ENCODE measurements at places on chromosomes 7 and 10.
A peak's percentile ranks its signal among the peaks of the same experiment; 100 is the strongest.

DNA sequence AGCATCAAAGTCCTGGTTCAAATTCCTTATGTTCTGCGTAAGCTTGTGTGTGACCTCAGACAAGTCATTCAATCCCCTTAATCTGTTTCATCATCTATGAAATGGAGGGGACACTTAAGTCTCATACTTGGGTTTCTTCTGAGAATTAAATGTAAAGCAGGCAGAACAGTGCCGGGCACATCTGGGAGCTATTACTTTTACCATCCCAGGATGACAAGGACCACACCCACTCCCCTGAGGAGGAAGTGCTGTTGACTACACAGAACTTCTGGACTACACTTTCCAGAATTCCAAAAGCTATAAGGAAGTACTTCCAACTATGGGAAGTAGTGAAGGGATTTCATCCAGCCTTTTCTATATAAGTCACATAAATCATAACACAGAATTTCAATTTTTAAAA lies 294.9 kb downstream of the IPMK start:
- H3K4me3 ChIP-seq = no peak overlapping the region
- no peak for DNase-seq
- H3K27ac ChIP-seq = no peak overlapping the region
- no peaks in the 10 kb centered on the region for H3K4me1 ChIP-seq
- no peaks in the 10 kb centered on the region for H3K36me3 ChIP-seq

DNA sequence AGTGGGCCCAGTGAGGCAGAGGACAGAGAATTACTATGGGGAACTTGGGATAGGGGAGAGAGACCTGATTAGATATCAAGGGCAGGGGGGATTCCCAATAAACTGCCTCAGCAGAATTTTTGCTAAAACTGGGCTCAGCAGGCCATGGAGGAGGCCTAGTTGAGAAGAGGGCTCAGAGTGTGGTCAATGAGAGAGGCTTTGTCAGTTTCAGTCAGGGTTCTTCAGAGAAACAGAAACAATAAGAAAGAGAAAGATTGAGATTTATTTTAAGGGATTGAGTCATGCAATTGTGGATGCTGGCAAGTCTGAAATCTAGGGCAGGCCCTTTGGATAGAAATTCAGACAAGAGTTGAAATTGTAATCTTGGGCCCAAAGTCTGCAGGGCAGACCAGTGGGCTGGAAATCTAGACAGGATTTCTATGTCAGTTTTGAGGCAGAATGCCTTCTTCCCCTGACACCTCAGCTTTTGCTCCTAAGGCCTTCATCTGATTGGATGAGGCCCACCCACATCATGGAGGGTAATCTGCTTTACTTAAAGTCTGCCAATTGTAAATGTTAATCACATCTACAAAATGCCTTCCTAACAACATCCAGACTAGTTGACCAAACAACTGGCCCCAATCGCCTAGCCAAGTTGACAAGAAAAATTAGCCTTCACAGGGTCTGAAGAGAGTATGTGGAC lies 33.5 kb upstream of the CCSER2 start:
- no peak for DNase-seq
- H3K27me3 ChIP-seq = no peaks in the 10 kb centered on the region
- H3K4me3 ChIP-seq = no peak overlapping the region
- no peaks in the 10 kb centered on the region for H3K36me3 ChIP-seq
- no peaks in the 10 kb centered on the region for H3K4me1 ChIP-seq

- peak; percentile 78 for DNase-seq
- H3K4me1 ChIP-seq = peaks cover 40% of the 10 kb centered on the region
- no peaks in the 10 kb centered on the region for H3K36me3 ChIP-seq
Observed at GRCh38 chr10:71715860-71716259, 3.7 kb downstream of the C10orf105 start.

GRCh38 chr7:157612009-157612663 lies 275.3 kb downstream of the DNAJB6 start:
- no peak for DNase-seq
- H3K36me3 ChIP-seq = no peaks in the 10 kb centered on the region
- H3K4me3 ChIP-seq = peak overlapping the region; percentile 49
- H3K4me1 ChIP-seq = no peaks in the 10 kb centered on the region

DNA sequence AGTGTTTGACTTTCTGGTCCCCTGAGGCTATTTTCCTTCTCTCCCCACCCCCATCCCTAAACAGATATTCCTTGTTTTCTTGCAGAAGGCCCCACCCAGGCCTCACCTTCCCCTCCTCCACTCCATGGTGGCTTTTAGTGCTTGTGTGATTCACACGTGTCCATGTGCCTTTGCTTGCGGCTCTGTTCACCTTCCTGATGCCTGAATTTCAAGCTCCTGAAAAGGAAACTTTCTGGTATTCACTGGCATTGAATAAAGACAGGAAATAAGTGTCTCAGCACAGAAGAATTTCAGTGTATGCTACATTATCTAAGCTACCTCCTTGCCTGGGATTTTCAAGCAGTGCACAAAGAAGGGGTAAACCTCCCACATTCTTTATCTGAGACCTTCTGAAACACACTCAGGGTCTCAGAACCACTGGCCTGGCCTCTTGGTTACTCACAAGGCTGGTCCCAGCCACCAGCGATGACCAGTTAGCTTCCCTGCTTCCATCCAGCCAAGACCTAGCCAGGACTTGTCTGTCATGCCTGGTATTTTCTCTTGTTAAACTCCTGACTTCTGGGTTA lies 17.2 kb upstream of the UBE2H start:
- H3K27me3 ChIP-seq = no peaks in the 10 kb centered on the region
- no peak overlapping the region for H3K4me3 ChIP-seq
- H3K36me3 ChIP-seq = no peaks in the 10 kb centered on the region
- DNase-seq = no peak
- H3K4me1 ChIP-seq = peaks cover 5% of the 10 kb centered on the region
- no peak overlapping the region for H3K27ac ChIP-seq

DNA sequence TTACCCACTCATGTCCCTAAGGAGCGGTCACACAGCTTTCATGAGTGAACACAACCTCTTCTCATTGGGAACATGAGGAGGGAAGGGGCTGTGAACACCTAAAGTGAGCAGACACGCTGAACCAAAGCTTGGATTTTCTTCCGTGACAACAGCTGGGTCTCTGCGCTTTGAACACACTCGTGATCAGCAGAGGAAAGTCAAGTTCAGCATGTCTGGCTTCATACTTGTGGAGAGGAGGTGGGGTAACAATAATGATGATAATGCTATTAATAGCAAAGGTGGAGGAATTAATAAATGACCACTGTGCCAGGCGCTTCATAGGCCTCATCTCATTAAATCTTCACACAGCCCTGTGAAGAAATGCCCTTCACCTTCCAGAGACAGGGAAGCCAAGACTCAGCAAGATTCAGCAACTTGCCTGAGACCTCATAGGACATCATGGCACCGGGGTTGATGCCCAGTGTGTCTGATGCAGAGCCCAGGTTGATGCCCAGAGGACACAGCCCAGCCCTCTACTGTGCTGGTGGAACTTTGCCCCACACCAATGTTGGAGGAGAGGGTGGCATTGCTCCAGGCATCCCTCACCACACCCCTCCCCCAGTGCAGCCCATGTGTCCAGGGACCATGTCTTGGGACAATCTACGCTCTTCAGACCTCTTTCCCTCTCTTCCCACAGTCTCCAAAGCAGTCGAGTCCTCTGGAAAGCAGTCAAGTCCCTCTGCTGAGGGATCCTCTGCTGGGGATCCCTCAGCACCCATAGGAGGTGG lies 40.6 kb downstream of the GSDME start:
- no peaks in the 10 kb centered on the region for H3K36me3 ChIP-seq
- DNase-seq = no peak
- H3K27me3 ChIP-seq = no peaks in the 10 kb centered on the region

DNA sequence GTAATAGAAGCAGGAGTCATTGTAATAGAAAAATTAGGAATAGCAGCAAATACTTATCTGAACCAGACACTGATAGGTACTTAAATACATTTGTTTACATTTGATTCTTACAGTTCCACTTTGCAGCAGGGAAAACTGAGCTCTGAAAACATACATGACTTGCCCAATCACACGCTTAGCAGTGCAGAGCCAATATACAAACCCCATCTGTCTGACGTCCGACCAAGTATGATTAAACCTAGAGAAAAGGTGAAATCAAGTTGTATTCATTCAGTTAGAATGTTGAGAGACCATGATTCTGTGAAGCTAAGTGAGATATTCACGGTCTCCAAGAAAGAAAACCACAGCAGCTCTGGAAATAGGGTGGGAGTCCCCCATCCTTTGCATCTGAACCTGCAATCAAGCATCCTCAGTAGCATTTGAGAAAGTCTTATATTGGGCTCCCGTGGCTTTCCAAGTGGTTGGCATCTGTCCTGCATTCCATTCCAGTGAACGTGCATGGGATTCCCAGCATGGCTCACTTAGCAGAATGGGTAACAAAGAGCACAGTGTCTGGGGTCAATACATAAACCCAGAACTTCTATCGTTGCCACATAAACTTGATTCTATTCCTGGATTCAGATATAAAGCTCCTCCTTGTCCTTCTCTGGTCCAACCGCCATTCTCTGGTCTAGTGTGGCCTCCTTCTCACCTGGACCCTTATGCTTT lies 148.7 kb upstream of the RSU1 start:
- no peaks in the 10 kb centered on the region for H3K36me3 ChIP-seq
- H3K4me1 ChIP-seq = peaks cover 6% of the 10 kb centered on the region
- H3K4me3 ChIP-seq = no peak overlapping the region
- DNase-seq = no peak

DNA sequence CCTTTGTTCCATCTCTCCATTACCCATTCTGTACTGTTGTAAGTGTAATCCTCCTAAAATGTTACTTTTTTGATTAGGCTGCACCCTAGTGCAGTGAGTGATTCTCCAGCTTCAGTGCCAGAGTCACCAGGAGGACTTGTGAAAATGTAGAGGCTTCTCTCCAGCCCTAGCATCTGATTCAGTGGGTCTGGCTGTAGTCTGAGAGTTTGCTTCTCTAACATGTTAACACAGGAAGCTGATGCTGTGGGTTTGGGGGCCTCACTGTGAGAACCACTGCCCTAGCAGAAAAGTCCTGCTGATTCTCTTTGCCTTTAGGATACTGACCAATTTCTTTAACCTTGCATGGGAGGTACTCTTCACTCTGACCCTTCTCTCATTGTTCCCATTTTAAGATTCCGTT lies 24.4 kb downstream of the CSGALNACT2 start:
- no peak overlapping the region for H3K27ac ChIP-seq
- peaks cover 32% of the 10 kb centered on the region for H3K36me3 ChIP-seq
- no peak overlapping the region for H3K4me3 ChIP-seq

- no peak for DNase-seq
- no peak overlapping the region for H3K27ac ChIP-seq
- no peaks in the 10 kb centered on the region for H3K27me3 ChIP-seq
Observed at GRCh38 chr7:20509892-20510572, 105.4 kb upstream of the ABCB5 start.

GRCh38 chr10:30435073-30435422 lies 1.1 kb downstream of the MAP3K8 start:
- H3K4me1 ChIP-seq = peaks cover 40% of the 10 kb centered on the region
- H3K4me3 ChIP-seq = peak overlapping the region; percentile 77

DNA sequence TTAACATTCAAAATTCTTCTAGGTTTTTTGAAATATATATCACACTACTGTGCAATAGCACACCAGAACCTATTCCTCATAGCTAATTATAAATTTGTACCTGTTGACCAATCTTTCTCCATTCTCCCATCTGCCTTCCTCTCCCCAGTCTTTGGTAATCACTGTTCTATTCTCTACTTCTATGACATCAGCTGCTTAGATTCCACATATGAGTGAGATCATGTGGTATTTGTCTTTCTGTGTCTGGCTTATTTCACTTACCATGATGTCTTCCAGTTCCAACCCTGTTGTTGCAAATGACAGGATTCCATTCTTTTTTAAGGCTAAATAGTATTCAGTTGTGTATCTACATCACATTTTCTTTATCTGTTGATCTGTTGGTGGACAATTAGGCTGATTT lies 54.4 kb upstream of the CCDC6 start:
- no peaks in the 10 kb centered on the region for H3K36me3 ChIP-seq
- no peaks in the 10 kb centered on the region for H3K27me3 ChIP-seq
- no peaks in the 10 kb centered on the region for H3K4me1 ChIP-seq
- no peak for DNase-seq

DNA sequence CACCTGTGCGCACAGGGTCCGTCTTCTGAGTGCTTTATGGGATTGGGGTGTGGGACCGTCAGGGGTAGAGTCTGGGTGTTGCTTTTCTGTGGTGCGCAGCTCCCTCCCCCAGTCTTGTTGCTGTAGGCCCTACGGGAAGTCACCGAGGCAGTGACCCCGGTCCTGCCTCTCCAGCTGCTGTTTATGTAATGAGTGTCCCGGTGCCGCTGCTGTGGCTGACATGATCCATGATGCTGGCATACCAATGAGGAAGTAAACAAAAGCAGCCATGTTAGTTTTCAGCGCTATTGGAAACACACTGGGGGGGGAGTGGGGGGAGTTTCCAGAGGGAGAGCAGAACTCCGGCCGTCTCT lies 1.1 kb downstream of the TRIM8 start:
- no peaks in the 10 kb centered on the region for H3K27me3 ChIP-seq
- peaks cover 39% of the 10 kb centered on the region for H3K4me1 ChIP-seq
- peak overlapping the region; percentile 71 for H3K4me3 ChIP-seq
- H3K36me3 ChIP-seq = no peaks in the 10 kb centered on the region
- peak overlapping the region; percentile 97 for H3K27ac ChIP-seq
- peak; percentile 92 for DNase-seq

DNA sequence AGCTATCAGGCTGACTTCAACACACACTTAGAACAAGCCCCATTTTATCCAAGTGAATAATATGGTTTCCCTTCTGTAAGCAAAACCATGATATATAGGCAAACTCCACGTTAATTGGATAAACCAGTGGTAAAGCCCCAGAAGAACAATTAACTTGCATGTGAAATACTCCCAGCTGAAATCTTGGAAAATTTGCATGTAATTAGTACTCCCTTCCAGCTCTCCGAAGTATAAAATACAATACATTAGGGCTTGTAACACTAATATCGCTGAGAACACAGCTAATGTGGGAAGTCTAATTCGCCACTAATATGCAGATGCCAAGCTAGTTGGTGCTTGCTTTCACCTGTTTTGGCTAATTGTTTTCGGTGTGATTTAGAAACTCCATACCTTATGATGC lies 859.0 kb upstream of the AUTS2 start:
- H3K4me1 ChIP-seq = no peaks in the 10 kb centered on the region
- no peak overlapping the region for H3K4me3 ChIP-seq
- H3K27ac ChIP-seq = no peak overlapping the region
- H3K36me3 ChIP-seq = no peaks in the 10 kb centered on the region
- no peak for DNase-seq

Measured in upper lobe of left lung (tissue), 6 donors.